ENCODE measurements at places on chromosomes 16 and 17.

- DNase-seq, result no peak
These were observed 35.1 kb downstream of the TLE7 start for GRCh38 chr16:71406724-71407123.

DNA sequence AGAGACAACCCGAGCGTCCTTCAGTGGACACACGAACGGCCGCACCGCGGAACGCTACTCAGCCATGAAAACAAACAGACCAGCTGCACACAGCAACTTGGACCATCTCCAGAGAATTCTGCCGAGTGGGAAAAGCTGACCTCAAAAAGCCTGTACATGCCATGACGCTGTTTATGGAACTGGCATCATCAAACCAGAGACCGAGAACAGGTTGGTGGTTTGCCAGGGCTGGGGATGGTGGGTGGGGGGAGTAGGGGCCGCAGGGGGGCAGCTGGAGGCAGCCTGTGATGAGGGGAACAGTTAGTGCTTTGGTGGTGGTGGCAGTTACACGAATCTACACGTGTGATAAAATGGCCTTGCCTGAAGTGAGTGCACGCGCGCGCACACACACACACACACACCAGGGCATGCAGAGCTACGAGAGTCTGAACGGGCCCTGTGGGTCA lies 169.8 kb downstream of the LAT start:
- DNase-seq, result no peak

GRCh38 chr17:28726627-28727491 lies 826 bp upstream of the TLCD1 start:
- peak; percentile 94 for DNase-seq

DNA sequence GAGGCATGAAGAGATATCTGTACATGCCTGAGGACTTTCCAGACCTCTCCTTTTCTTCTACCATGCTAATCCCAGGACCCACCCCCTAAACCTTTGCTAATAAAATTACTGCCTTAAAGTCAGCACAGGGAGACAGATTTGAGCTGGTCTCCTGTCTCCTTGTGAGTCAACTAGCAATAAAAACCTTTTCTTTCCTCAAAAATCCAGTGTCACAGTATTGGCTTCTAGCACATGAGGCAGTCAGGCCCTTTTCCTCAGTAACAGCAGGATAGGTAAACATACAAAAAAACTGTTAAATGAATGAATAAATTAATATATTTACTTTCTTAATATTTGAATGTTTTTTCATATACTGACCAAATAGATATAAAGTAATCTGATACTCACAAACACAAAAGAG lies 41.3 kb downstream of the ABCA10 start:
- DNase-seq, result no peak

DNA sequence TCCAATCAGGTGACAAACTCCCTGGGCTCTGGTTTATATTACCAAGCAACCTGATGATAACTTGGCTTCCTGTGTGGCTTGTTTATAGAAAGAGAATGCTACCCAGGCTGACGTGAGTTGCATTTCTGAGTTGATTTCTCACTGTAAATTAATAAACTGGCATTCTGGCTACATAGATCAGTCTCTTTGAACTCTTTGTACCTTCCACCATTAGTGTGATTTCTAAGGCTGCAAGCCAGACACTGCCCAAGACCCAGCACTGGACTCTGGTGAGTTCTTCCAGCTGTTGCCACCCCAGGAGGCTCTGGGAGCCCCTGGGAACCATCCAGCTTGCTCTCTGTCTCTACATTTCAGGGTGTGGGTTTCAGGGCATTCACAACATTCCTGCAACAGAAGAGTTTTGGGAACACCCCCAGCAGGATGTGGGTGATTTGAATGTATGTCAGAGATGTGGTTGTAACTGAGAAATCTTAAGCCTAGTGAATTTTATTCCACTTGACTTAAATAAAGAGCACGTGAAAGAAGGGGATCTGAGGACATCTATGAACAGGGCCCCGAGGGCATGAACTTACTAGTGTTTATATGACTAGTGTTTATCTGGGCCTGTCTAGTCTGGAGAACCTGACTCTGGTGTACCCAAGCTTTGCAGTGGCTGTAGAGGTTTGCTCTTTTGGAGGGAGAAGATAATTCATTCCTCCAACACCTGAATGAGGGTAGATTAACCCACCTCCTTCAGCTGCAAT lies 30.3 kb upstream of the LRRC37A start:
- no peak for DNase-seq

DNA sequence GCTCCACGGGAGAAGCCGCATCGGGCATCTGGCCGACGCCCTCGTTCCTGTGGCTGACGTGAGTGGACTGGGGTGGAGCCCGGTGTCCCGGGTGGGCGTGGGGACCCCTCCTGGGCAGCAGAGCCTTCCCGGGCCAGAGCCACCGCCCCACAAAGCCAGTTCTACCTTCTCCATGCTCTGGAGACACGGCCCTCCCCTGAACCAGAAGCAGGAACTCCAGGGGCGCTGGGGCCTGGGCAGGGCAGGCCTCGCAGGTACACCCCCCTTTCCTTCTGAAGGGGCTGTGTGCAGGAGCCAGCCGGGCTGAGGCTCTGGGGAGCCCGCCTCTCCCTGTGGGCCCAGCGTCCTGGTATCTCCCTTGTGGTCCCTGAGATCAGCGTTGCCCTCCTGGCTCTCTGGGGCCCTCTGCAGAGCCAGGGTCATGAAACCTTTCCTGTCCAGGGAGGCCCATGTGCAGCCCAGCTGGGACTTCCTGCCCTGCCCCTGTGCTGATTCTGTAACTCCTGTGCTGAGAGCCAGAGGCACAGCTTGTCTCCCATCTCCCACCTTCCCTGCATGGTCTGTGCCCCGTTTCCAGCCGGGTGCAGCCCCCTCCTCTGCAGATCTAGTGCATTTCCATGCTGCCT lies 6.5 kb downstream of the PIGQ start:
- no peak for DNase-seq

Data from NCI-H146 (cell line).